ENCODE measurements at places on chromosomes 12 and 14.

GRCh38 chr12:72277415-72277814 lies 5.2 kb downstream of the TRHDE start:
- DNase-seq: no peak

- DNase-seq: no peak
These were observed 52.1 kb downstream of the NIN start for GRCh38 chr14:50778721-50779483.

DNA sequence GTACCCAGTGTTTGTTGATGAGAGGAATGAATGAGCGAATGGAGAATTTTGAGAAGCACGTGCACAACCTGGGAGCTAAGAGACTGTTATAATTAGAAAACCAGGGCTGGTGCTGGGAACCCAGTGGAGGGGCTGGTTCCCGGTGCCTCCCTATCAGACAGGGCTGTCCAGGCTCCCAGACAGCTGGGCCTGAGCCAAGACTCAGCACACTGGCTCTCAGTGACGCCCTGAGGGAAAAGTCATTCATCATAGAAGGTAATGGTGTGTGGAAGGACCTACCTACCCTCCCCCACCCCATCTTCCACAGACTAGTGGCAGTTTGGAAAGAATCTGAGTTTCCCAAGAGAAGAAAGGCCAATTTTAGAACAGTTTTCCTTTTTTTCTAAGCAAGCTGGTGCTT lies 34.7 kb downstream of the KCNA5 start:
- no peak for DNase-seq

DNA sequence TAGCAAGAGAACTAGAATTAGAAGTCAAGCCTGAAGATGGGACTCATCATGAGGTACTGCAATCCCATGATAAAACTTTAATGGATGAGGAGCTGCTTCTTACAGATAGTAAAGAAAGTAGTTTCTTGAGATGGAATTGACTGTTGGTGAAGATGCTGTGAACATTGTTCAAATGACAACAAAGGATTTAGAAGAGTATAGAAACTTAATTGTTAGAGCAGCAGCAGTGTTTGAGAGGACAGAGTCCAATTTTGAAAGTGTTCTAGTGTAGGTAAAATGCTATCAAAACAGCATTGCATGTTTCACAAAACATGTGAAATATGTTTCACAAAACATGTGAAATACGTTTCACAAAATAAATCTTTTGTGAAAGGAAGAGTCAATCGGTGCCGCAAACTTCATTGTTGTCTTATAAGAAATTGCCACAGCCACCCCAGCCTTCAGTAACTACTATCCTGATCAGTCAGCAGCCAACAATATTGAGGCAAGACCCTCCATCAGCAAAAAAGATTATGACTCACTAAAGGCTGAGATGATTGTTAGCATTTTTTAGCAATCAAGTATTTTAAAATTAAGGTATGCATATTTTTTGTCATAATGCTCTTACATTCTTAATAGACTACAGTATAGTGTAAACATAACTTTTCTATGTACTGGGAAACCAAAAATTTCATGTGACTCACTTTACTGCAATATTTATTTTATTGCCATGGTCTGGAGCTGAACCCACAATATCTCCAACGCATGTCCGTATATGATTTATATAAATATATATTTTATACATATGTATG lies 173.4 kb upstream of the BMP4 start:
- DNase-seq: no peak

GRCh38 chr14:51962711-51963110 lies 26.6 kb upstream of the RTRAF start:
- DNase-seq: no peak

DNA sequence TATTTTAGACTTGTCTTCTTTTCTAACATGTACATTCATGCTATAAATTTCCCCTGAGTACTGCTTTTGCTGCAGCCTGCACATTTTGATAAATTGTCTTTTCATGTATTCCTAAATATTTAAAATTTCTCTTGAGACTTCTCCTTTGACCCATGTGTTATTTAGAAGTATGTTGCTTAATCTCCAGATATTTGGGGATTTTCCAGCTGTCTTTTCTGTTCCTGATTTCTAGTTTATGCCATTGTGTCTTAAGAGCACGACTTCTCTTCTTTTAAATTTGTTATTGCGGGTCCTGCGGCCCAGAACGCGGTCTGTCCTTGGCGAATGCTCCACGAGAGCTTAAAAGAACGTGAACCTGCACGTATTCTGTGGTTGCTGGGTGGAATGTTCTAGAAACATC lies 136.4 kb downstream of the KIF26A start:
- DNase-seq: no peak

- no peak for DNase-seq
These were observed 113.5 kb upstream of the EGLN3 start for GRCh38 chr14:34064349-34064748.

DNA sequence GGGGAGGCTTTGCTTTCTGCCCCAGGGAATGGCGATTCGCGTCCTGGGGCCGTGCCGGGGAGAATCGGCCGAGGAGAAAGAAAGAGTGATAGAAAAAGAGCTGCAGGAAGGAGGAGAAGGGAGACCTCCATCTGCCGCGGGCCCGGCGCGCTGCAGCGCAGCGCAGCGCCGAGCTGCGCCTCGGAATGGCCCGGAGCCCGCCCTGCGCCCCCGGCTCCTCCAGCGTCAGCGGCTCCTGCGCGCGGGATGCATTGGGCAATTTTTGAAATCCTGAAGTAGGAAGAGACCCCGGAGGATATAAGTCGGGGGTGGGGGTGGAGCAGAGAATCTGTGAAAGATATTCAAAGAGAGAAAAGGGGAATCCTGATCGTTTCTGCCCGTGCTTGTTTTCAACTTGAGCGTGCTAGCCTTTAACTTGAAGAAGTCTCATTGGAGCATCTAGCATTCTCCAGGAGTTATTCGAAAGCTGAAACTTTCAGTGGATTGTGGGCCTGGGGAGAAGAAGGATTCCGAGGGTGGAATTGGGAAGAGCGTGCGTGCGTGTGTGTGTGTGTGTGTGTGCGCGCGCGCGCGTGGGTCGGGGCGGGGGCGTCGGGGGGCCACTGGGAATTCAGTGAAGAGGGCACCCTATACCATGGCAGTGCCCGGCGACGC lies 441 bp downstream of the PDE3A start:
- DNase-seq: no peak

GRCh38 chr12:47561746-47562145 lies 144.1 kb downstream of the RPAP3 start:
- no peak for DNase-seq

- DNase-seq: no peak
These were observed 238.8 kb upstream of the RGS6 start for GRCh38 chr14:71693381-71693780.

DNA sequence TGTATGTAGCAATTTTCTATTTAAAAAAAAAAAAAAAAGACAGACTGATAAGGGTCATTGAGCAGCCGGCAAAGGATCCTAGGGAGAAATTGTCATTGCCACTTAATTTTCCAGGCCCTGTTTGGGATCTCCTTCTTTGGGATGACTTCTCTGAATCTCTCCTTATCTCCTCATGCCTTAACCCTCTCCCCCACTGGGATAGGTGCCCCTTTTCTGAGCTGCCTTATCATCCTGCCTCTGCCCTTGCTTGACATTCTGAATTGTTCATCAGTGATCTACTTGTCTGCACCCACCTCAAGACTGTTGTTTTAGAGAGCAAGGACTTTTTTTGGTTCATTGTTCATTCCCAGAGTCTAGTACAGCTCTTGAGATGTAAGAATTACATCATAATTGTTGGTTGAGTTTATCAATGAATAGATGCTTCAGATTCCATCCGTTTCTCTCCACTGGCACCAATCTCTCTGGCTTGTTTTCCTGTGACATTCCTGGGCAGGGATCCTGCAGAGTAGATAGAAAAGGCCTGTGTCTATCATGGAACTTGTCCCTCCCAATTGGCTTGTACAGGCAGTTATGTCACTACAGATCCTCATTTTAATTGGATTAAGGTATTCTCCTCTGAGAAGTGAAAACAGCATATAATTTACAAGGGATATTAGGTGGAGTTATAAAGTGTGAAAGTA lies 42.6 kb downstream of the SOCS2 start:
- no peak for DNase-seq

- DNase-seq: no peak
These were observed 42.8 kb upstream of the CRADD start for GRCh38 chr12:93634416-93634815.

- DNase-seq: no peak
These were observed 71.9 kb downstream of the NRXN3 start for GRCh38 chr14:78242086-78242485.

DNA sequence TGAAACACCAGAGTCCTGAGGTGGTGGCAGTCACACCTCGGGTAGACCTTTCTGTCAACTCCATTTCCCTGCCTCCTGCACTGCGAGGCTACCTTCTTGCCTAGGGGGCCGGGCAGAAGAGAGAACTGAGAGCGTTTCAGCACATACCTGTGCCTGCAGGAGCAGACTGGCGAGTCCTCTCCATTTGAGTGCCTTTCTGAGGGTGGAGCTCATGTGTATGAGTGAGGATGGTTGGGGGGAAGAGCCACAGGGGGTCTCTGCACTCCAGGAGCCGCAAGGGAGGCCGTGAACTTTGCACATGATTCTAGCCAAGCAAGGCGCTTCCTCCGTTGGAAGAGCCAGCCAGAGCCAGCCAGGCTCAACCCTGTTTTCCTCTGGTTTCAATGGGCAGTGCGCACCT lies 31.0 kb upstream of the CCND2 start:
- DNase-seq: no peak

DNA sequence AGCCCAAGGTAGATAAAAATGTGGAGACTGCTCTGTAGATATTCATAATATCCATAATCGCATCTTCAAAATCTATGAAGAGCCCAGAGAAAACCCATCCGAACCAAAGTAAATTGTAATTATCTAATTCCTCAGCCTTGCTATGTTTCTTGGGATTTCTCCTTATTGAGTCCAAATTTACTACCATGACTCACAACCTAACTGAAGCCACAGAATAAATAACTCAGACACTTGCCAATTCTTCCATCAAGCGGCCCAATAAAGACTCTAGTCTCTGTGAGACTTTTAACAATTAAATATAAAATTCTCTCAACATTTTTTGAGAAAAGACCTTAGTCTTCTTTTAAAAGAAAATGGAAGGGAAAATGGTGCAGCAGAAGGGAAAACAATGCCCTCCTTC lies 409.8 kb downstream of the DAD1 start:
- no peak for DNase-seq

GRCh38 chr12:8465301-8465996 lies 9.7 kb downstream of the CLEC6A start:
- no peak for DNase-seq

- DNase-seq: no peak
These were observed 45.9 kb upstream of the CNOT2 start for GRCh38 chr12:70197345-70197744.

DNA sequence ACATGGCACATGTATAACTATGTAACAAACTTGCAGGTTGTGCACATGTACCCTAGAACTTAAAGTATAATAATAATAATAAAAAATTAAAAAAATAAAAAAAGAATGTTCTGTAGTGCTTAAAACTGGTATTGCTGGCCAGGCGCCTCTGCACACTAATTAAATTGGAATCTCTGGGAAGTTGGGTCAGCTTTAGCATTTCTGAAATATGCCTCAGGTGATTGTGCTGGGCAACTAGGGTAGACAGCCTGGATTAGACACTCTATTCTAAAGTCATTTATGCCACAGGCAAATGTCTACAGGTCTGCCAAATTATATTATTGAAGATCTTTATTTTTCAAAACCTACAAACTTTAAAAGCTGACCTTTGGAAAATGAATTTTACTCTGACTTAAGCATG lies 55.3 kb downstream of the PPM1H start:
- no peak for DNase-seq

DNA sequence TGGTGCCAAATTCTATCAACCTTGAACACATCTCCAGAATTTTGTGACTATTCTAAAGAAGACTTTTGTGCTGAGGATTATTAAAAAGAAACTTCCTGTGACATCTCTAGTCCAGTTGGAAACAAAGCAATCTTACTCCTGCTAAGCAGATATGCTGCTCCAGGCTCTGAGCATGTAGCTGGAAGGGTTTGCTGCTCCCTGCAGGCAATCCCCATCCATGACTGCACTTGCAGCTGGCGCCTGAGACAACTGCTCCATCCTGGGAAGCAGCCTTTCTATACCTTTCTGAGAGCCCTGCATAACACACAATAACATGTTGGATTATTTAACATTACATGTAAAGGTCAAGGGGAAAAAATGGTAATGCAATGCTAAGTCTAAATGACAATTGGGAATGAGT lies 105.1 kb downstream of the NDUFA12 start:
- no peak for DNase-seq

GRCh38 chr12:38906482-38907200 lies 1.2 kb upstream of the CPNE8 start:
- DNase-seq: peak; percentile 31

DNA sequence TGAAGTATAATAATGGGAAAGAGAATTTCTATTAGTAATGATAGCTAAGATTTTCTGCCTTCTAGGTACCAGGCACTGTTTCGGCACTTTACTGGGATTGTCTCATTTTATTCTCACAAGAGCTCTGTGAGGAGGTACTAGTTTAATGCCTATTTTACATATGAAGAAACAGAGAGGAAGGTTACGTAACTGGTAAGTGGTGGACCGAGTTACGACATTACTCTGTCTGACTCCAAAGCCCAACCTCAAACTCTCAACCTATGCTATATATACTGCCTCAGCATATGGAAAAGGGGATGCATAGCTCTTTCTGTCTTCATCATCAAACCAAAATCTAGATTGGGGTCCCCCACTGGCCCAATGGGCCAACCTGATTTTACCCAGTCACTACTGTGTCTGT lies 133.5 kb downstream of the KTN1 start:
- no peak for DNase-seq

DNA sequence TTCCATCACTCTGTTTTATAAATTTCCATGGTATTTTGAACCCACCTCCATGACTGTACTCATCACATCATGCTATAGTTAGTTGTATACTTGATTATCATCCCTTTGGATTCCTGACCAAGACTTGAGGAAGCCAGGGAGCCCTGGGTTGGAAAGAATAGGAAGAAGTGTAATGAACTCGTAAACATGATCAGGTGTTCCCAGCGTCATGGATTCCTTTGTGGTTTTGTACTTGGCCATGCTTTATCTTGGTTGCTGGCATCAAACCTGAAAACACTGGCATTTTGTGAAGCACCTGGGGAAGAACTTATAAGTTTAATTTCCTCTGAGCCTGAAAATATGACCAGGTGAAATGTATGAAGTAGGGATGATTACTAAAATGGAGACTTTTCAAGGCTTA lies 76.4 kb downstream of the CHST11 start:
- no peak for DNase-seq

GRCh38 chr14:30885840-30886740 lies 11.7 kb downstream of the COCH start:
- no peak for DNase-seq

DNA sequence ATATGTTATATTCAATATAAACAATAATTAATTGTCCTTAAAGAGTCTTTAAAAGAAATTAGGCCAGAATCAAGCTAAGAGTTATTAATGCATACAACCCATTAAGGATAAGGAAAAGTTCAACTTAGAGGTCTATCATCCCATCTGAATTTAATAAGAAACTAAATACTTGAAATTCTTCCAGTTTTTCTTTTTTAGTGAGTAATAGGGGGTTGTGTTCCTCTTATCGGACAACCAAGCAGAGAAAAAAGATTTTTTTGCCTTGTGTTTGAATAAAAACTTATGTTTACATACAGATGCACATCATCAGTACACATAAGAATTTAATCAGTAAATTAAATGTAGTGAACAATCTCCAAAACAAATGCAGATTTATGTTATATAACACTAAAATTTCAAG lies 32.5 kb downstream of the PAWR start:
- no peak for DNase-seq
